ENCODE measurements at places on chromosomes 12 and 14.

DNA sequence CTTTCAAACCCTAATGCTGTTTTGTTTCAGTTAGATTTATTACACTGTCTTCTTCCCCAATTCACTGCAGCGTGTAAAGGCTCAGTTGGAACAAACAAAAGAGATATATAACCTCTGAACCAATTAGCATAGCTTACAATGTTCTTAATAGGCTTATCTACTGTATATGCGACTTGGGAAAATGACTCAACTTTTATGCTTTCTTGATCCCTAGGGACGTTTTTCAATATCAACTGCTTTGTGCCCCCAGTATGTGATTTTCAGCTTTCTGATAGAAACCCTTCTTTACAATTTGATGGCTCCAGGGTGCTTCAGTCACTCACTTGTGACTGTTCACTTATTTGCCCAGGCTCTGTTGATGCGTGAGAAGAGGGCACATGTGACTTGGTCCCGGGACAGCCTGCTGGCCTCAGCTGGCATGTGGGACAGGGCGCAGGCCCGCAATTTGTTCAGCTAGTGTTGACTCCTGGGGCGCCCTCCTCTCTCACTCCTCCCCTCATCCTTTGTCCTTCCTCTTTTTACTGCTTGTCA is 107.1 kb downstream of the TMTC2 start:
- no peak for DNase-seq

GRCh38 chr14:34615507-34615906 is 14.4 kb downstream of the SNX6 start:
- no peak for DNase-seq

DNA sequence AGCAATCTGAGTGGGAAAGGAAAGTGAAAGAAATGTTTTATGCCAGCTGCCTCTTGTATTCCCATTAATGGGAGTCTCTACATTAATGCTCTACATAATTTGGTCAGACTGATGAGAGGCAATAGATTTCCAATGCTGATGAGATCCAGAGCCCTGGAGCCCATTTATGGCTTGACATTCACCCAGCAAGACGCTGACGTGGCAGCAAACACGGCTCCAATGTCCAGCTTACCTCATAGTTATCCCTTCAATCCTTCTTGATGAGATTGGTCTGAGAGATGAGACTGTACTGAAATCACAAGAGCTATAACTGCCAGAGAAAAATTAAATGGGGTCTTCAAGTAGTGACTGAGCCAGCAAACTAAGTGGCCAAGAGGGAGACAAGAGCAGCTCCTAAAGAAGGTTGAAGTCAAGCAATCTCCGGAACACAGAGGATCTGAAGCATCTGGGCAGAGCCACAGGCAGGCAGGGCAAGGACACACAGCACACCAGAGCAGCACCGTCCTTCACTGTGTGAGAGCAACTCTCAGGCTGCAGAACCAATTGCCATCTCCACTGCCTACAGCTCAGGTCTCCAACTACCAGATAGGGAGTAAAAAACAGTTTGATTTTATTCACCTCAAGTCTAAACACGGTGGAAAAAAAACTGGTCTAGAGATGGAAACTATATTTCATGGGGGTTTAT is 7.3 kb upstream of the MYO1A start:
- DNase-seq: no peak

DNA sequence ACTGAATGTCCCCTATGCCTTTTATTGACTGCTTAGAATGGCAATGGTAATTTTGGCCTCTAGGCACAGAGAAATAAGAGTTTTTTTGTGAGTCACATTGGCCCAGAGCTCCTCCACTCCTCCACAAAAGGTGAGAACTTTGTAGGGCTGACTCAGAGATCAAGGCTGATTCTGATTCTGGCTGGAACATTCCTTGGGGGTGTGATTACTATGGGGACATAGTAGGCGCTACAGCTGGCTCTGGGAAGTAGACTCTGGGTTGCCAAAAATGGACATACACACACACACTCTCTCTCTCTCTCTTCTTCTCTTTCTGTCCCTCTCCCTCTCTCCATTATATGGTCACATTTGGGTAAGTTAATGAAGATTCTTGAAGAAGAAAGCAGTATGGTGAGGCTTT is 174.6 kb upstream of the DDHD1 start:
- no peak for DNase-seq

DNA sequence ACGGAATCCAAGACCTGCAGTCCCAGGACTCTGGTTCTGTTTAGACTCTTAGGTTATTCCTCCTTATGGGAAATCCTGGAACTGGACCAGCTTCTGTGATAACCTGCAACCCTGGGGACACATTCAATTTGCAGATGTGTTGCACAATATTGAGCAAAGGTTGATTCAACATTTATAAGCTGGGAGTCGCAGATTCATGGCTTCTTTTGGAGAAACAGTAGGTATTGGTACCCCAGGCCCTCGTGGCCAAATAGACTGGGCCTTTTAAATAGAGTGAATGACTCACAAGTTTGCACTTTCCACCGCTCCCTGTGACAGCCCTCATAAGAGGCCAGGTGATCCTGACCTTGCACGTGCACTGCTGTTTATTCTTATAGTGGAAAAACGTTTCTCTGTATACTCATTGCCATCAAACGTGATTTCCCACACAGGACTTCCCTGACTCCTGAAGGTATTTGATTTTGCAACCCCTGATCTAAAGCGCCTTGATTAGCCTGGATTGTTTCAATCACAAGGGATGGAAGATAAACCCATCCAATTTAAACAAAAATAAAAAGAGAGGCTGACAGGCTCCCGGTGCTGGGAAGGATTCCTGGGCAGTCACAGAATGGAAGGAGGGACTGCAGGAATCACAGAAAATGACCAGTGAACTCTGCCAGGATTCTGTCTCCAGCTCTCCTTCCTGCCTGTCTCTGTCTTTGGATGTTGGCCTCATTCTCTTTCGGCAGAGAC is 98.0 kb downstream of the VCPKMT start:
- peak; percentile 15 for DNase-seq

DNA sequence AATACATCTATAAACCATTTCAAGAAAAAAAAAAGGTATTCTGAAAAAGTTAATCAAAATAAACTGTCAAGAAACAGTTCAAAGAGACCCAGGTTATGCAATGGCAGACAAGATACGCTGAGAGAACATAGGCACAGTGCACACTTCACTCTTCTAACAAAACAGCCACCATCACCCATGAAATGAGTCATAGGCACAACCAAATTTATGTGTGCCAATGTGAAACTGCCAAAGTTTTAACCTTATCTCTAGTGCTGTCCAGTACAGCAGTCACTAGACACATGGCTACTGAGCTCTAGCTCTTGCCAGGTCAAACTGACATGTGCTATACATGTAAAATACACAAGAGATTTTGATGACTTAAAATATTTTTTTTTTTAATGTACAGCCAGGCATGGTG is 1.4 kb downstream of the CEP128 start:
- DNase-seq: no peak

- no peak for DNase-seq
Observed at GRCh38 chr12:13559318-13559978, 362.9 kb downstream of the EMP1 start.

DNA sequence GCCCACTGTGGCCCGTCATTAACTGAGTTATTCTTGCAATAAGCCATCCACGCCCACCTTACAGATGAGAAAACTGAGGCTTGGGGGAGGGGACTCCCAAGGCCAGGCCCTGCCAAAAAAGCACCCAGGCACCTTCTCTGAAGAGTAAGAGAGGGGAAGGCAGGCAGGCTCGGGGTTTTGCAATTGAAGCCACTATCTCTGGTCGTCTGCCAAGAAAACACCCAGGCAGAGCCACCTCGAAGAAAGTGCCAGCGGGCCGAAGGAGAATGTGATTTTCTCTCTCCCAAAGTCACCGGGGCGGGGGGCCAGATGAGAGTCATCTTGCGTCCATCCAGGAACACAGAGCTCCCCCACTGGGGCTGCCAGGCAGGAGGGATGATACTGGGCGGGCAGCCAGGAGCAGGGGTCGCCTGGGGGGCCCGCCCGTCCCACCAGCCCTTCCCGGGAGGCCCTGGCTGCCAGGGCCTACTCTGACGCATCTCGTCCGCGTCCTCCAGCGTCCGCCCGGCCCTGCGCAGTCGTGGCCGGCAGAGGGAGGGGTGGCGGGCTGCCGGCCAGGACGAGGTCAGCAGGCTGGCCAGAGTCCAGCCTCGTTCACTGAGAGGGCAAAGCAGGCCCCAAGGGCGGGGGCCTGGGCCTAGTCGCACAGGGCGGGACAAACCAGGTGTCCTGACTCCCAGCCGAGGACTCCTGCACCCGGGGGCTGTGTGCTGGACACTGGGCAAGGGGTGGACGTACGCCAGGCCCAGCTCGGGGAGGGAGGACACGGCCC is 74.3 kb downstream of the RFLNA start:
- no peak for DNase-seq

DNA sequence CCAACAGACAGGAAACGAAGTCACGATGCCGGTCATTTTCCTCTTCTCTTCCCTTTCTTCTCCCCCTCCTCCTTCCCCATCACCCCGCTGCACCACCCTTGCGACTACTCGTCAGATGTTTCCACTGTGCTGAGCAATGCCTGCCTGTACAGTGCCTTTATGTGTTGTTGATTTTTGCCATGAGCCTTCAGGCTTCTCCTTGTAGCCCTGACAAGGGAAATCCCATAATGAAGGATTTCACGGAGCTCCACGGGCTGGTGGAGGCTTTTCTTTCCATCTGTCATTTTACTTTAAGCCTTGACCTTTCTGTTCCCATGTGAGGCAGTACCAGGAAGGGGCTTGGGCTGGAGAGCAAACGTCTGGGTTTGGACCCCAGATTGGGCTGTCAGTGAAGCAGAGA is 28.7 kb upstream of the CCND2 start:
- DNase-seq: no peak

GRCh38 chr12:92034858-92035401 is 110.7 kb downstream of the BTG1 start:
- DNase-seq: peak; percentile 85

DNA sequence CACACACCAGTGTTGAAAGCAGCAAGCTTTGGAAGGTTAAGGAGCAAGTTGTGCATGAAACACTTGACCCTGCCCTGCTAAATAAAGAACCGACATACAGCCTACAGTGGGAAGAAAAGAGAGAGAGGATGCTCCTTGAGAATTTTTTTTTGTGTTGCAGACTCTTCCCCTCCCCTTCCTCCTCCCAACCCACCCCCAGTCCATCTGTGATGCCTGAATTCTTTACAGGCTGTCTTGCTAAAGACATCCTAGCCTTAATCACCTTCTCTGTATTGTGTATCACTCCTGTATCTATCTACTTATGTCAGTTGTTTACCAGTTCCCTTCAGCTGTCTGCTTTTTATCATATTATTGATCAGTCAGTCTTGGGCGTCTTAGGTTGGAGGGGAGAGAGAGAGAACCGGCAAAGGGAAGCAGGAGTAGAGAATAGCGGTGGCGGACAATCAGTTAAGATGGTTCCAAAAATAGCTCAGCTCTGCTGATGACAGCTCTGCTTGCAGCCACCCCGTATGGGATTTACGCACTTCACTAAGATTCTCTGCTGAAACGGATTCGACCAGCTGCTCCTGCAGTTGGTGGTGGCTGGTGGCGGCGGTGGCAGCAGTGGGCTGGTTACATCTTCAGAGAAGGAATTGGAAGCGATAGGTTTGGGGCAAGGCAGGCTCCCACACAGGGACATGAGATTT is 664.7 kb downstream of the NRXN3 start:
- no peak for DNase-seq

DNA sequence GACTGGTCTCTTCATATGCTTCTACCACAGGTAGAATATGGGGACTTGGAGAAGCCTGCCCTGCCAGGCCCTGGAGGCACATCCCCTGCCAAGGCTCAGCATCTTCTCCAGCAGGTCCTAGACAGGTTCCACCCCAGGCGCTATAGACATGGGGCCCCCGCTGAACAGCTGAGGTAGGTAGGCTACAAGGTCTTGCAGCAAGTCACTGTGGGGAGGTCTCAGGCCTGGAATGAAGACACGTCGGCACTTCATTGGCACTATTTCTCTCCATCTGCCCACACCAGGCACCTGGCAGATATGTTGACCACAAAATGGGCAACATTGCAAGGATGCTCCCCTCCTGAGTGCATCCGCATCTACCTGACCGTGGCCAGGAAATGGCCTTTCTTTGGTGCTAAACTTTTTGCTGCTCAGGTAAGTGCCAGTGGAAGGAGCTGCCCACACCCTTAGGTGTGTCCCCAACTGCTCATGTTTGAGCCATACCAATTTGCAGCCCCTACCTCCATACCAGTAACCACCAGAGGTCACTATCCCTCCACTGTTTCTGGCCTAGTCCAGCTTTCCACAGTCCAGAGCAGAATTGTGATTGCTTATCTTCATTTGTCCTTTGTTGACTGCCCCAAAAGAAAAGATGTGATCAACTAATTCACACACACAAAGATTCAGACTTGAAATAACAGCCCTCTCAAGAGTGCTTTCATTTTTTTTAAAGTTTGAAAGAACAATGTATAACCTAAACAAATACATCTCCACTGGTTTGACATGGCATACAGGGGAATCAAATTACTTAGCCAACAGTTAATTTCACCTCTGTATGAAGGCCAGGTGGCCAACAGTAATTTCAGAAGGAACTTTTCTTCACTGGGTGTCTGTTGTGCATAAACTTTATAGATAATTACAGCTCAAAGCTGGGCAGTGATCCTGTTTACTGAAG is 16.1 kb downstream of the PIGH start:
- peak; percentile 20 for DNase-seq

GRCh38 chr12:124338448-124338847 is 43.6 kb downstream of the RFLNA start:
- no peak for DNase-seq

- DNase-seq: no peak
Observed at GRCh38 chr14:104697892-104698583, 8.6 kb downstream of the INF2 start.

- DNase-seq: peak; percentile 92
Observed at GRCh38 chr14:27995691-27996090, 770.9 kb upstream of the FOXG1 start.

- DNase-seq: peak; percentile 54
Observed at GRCh38 chr14:77151918-77152588, 10.5 kb upstream of the ZDHHC22 start.

GRCh38 chr12:101527682-101528081 is 52.5 kb downstream of the SPIC start:
- no peak for DNase-seq

DNA sequence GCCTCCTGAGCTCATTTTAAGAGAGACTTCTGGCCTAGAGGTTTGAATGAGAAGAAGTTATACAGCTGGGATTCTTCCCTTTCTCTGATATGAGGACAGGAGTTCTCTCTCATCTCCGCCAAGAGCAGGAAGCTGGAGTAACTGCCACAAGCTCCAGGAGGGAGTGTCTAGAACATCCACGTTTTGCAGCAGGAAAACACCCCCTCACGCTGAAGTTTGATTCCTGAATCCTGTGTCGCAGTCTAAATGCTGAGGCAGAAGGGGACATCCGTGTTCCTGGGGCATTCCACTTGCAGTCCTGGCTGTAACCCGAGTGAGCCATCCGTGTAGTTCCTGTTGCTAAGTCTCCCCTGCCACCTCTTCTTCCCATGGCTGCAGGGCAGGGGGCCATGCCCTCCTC is 38.3 kb downstream of the NTF3 start:
- no peak for DNase-seq

GRCh38 chr12:6204533-6205143 is 4.4 kb downstream of the CD9 start:
- no peak for DNase-seq
